ENCODE measurements at places on chromosomes 11 and 22.

- no peak for DNase-seq
Measured at GRCh38 chr22:40334060-40334459, 12.2 kb upstream of the ADSL start.

DNA sequence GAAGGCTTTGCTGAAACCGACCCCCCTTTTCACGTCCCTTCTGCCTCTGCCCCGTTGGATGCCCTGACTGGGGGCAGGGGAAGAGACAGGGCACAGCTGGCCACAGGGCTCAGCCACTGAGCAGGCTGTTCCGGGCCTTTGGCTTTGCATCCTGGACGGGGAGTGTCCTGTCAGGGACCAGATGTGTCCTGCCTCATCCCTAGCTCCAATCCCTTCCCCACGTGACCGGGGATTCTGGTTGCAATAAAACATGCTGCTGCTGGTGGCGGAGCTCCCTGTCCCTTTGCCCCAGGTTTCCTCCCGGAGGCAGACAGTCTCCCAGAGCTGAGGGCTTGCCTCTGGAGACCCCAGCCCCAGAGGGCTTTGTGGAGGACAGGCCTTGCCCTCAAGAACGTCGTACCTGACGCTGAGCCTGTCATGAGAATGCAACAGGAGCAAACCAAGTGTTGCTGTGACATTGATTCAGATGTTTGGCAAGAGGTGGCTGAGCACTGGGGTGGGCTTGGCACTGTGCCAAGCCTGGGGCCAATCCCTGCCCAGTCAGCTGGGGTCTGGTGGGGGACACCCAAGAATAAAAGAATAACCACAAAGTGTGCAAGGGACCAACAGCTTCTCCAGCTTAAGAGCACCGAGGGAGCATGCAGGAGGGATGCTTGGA lies 7.3 kb downstream of the CDC42EP2 start:
- DNase-seq = peak; percentile 13

GRCh38 chr11:77747381-77747969 lies 73.0 kb downstream of the RSF1 start:
- DNase-seq = no peak

- no peak for DNase-seq
Measured at GRCh38 chr22:26536056-26536761, 23.9 kb upstream of the TFIP11 start.

DNA sequence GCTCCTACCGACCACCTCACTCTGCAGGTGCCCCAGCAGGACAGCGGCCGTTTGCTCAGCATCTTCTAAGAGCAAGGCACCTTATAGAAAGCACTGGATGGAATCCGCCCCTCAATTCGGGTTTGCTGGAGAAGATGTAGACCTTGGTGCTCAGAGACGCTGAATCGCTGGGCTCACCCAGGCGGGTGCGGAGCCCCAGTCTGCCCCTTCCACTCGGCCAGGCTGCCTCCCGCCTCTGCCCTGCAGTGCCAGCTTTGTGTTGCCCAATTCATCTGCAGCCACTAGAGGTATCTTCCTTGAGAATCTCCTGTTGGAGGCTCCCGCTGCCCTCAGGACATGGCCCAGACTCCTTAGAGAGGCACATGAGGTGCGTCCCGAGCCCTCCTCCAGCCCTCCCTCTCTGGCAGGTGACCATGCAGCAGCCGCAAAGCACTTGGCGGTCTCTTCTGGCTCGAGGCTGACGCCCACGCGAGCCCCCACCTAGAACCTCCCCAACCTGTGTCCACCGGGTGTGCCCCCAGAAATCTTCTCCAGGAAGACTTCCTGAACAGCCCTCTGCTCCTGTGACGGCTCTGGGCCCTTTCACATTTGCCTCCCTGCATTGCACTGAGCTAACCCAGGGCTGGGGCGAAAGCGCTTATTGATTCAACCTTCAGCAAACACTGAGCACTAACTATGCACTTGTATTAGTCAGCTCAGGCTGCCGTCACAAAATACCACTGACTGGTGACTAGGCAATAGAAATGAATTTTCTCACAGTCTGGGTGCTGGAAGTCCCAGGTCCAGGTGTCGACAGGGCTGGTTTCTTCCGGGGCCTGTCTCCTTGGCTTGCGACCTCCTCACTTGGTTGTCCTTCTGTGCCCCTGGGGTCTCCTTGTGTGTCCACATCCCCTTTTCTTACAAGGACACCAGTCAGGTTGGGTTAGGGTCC lies 117.5 kb downstream of the WNT7B start:
- no peak for DNase-seq

DNA sequence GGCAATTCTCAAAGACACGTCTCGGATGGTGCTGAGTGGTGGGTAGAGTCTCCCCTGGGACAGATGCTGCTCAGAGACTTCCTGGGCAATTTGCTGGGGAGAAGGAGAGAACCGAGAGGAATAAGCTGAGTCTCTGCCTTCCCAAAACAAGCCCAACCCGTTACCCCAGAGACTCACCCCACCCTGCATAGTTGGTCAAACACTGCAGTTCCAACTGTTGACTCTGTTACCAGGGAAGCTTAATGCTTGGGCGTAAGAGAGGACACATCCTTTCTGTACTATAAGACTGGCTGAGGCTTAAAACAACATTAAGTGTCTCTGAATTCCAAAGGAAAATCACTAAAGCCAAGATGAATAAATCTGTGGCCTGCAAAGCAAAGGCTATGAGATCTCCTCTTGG lies 68.1 kb downstream of the CCDC81 start:
- DNase-seq = no peak

GRCh38 chr11:27122001-27122400 lies 81.4 kb downstream of the BBOX1 start:
- no peak for DNase-seq

DNA sequence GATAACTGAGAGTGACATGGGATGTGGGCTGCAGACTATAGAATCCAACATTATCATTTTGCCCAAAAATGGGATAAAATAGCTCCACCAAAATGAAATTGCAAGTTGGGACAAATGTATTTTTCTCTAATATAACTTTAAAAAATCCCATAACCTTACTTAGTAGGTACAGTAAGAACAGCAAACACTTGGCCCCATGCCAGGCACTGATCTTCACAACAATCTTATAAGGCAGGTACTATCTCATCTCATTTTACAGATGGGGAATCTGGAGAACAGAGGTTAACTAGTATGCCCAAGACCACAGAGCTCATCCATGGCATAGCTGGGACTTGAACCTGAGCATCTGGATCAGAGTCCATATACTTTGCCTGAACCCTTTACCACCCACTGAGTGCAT lies 13.5 kb upstream of the ARHGEF17 start:
- DNase-seq = no peak

DNA sequence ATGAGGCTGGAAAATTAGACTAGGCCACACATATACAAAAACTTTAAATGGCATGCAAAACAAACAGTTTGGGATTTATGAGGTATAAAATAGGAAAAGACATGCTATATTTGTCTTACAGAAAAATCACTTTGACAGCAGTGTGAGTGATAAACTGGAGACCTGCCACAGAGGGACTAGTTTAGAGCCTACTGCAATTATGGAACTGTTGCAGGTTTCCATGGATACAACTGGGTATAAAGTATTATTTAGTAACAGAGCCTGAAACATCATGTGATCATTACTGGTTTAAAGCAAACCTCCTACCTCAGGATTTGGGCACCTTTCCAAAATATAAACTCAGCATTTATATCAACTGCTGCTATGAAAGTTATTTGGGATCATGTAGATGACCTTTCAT lies 1032.5 kb downstream of the DLG2 start:
- no peak for DNase-seq

DNA sequence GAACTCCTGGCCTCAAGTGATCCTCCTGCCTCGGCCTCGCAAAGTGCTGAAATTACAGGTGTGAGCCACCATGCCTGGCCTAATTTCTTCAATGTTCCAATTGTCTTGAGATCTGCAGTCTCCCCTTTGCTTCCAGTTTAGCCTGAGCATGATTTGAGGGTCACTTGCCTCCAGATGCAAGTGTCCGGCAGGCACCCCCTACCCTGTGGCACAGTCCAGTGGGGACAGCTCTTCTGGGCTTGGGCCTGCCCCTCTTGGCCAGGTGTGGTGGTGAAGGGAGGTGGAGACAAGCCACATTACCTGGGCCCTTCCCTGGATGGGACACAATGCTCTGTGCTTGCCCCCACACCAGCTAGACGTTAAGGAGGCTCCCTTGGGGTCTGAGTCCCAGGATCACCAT lies 21.3 kb upstream of the CACNG2 start:
- no peak for DNase-seq

DNA sequence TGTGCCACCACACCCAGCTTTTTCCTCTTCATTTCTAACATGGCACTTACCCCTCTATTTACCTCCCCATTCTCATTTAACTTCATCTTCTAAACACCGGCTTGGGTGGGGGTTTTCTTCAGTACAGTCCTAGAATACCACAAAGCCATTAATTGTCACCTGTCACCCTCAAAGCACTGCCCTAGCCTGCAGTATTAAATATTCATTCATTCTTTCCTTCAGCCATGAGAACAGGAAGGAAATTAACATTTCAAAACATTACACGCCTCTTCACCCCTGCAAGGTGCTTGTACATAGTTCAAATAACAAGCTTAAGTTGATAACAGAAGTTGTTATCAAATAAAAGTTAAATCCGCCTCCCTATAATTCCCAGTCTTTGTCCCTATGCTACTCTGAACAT lies 10.7 kb upstream of the VPS37C start:
- no peak for DNase-seq

DNA sequence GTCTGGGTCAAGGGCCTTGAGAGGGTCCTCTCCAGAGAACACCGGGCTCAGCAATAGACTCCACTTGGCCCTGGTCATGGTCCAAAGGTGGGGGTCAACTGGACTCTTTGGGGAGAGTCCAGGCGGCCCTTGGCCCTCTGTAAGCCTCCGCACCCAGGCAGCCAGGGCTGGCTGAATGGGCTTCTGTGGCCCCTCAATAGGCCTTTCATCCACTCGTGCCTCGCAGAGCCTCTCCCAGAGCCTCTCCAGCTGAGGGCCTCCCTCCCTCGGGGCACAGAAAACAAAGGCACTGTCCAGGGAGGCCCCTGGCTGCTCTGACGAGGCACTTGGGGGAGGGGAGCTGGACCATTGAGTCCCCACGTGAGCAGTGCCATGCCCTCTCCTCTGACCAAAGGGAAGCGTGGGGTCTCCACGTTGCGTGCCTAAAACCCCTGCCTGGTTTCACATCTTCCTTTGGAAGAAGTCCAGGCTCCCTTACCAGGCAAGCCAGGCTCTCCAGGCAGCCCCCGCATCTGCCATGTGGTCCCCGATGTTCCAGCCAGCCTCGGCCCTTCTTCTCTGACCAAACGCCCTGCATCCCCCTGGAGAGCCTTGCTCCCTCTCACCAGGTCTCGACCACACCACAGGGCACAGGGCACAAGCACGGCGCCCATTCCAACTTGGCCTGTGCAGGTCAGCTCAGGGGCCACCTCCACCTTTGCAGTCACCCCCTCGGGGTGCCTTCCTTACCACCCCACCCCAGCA lies 15.5 kb downstream of the KIAA0930 start:
- no peak for DNase-seq

- peak; percentile 10 for DNase-seq
Measured at GRCh38 chr11:61392981-61393595, 701 bp downstream of the TMEM216 start.

DNA sequence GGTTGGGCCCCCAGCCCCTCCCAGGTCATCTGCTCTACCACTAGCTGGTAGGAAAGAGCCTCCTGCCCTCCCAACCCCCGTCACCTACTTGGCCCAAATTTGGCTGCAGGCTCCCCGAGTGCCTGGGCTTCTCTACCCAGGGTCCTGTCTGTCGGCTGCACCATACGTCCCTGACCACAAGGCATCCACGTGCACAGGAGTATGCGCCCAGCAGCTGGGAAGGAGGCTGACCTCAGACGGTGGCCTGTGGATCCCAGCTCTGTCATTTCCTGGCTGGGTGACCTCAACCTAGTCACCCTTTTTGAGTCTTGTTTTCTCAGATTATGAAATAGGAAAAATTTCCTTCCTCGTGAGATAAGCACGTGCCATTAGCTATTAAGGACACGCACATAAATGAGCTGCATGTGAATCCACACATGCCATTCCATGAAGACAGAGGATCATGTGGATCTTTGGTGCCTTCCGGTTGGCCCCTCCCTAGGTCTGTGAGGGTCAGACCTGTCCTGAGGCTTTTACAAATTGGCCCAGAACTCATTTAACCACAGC lies 13.7 kb downstream of the CYB561A3 start:
- no peak for DNase-seq

GRCh38 chr11:72475381-72475780 lies 41.0 kb upstream of the CLPB start:
- DNase-seq = no peak

GRCh38 chr22:20456064-20456721 lies 18.6 kb upstream of the SCARF2 start:
- DNase-seq = peak; percentile 81

DNA sequence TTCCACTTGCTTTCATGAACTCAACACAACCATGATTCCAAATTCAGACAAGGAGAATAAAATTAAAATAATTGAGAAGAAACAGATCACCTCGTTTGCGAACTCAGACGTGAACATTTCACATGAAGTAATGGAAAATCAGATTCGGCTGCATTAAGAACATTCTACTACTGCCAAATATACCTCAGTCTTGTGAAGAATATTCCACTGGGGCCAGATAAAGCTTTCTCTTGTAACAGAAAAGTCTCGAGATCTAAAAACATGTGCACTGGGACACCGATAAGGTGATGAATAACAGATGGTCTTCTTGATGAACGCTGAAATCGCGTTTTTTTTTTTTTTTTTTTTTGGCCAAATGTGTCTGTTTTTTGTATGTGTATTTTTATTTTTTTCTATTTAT lies 761.1 kb downstream of the BRD1 start:
- DNase-seq = no peak

DNA sequence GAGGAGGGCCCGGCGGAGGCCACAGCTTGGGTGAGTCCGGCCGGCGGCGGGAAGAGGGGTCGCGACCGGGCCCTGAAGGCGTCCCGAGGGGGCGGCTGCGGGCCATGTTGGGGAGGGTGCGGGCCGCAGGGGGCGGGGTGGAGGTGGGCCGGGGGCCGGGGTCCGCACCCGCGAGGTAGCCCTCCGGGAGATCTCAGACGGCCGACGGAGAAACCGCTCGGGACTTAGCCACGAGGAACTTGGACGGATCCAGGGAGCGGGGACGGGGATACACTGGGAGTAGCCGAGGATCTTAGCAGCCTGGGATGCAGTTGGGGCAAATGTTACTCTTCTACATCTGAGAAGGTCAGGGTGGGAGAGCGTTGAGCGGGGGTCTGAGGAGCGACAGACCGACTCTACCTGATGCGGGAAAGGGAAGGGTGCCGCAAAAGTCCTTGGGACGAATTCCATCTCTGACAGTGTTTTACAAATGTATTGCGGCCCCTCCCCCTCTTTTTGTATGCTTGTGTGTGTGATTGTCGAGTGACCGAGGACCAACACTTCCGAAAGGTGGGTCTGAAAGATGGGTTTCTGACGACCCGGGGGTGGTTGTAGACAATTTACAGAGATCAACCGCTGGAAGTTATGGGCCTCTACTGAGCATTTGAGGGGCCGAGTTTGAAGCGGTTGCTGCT lies 658 bp downstream of the STIP1 start:
- DNase-seq = no peak
